ENCODE measurements at places on chromosomes 7 and 10. TPM values are rescaled to one million over a fixed set of nuclear protein-coding genes. Genes with fewer than 3 reads are reported as not detected.

DNA sequence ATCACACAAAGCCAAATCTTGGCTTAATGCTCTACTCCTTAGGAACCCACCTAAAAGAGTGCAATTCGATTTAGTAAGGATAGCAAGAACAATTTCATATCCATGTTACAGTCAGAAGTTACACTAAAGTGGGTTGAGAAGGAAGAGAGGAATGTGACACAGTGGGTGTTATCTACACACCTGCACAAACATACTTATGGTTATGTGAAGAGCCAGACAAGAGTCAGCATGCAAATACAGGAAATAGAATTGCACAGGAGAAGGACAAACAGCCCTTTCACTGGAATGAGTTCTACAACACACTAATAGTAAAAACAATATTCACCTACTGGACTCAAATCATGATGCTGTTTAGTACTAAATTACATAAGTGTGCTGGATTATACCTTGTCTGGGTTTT, 262.8 kb downstream of the DGKB start:
- no peak overlapping the region for H3K4me3 ChIP-seq
- DNase-seq, result no peak
- H3K27me3 ChIP-seq, result no peaks in the 10 kb centered on the region
- H3K4me1 ChIP-seq, result no peaks in the 10 kb centered on the region
- no peaks in the 10 kb centered on the region for H3K36me3 ChIP-seq
- H3K27ac ChIP-seq, result no peak overlapping the region

DNA sequence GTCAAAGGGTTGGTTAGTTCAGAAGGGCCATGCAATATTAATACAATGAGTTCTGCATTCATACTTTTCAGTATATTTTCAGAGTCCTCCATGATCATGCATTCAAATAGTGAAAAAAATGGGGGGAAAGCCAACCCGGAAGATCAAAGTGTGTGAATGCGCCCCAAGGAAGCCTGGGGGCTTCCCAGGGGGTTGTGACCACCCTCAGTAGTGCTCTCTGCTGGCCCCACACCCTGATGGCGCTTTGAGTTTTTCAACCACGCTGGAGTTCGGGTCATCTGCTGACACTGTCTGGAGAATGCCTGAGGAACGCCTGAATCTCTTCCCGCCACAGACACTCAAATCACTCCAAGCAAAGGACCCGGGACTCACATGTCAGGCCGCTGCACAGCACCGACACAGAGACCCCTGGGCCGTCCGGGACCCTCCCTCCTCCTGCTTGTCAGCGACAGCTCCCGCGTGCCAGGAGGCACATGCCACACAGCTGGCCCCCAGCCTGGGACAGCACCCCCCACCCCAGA, 1.0 kb downstream of the TNS3 start:
- H3K27ac ChIP-seq, result peak overlapping the region; percentile 61
- peak overlapping the region; percentile 92 for H3K4me3 ChIP-seq
- H3K27me3 ChIP-seq, result no peaks in the 10 kb centered on the region

DNA sequence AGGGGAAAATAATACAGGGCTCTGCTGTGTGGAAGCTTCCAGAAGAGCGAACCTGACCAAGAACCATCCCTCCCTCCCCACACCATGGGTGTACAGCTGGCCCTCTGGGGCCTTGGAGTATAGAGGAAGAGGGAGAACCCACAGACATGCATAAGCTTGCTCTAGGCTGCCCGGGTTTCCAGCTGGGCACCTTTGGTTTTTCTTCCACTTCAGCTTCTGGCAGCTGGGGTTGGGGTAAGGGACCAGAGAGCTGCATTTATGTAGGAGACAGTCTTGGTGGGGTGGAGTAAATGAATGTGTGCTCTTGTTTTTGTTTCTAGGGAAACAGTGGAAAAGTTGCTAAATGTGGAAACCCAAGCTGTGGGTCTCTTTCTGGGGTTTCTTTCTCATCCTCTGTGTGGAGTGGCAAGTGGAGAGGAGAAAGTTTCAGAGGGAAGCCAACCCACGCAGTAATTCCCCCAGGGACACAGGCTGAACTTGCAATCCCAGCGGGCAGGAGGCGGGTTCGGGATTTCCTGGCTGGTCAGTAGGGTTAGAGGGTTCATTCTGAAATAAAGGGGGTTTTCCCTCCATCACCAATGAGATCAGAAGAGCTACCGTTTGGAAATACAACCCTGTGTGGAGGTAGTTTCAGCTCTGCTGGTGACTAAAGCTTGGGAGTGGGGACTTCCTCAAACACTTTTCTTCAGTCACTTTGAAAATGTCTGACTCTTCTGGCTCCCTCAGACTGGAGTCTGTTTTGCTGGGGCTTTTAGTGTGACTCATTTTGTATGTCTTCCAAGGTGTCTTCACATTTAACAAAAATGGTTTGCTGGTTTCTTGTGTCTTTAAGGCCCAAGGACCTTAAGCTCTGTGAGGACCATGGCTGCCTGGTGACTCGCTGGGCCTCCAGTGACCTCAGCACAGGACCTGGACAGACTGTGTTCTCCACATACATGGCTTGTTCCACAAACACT, 22.2 kb upstream of the SRGN start:
- H3K4me1 ChIP-seq, result peaks cover 5% of the 10 kb centered on the region
- H3K4me3 ChIP-seq, result no peak overlapping the region
- no peaks in the 10 kb centered on the region for H3K36me3 ChIP-seq
- DNase-seq, result no peak
- no peaks in the 10 kb centered on the region for H3K27me3 ChIP-seq
- peak overlapping the region; percentile 15 for H3K27ac ChIP-seq

GRCh38 chr10:8346861-8347260, 292.4 kb downstream of the GATA3 start:
- no peaks in the 10 kb centered on the region for H3K27me3 ChIP-seq
- H3K4me1 ChIP-seq, result no peaks in the 10 kb centered on the region
- H3K4me3 ChIP-seq, result no peak overlapping the region
- no peak overlapping the region for H3K27ac ChIP-seq

- H3K27me3 ChIP-seq, result no peaks in the 10 kb centered on the region
- no peak overlapping the region for H3K4me3 ChIP-seq
- H3K36me3 ChIP-seq, result no peaks in the 10 kb centered on the region
- no peaks in the 10 kb centered on the region for H3K4me1 ChIP-seq
- no peak for DNase-seq
These were observed 1060.3 kb upstream of the CELF2 start for GRCh38 chr10:9957351-9957750.

DNA sequence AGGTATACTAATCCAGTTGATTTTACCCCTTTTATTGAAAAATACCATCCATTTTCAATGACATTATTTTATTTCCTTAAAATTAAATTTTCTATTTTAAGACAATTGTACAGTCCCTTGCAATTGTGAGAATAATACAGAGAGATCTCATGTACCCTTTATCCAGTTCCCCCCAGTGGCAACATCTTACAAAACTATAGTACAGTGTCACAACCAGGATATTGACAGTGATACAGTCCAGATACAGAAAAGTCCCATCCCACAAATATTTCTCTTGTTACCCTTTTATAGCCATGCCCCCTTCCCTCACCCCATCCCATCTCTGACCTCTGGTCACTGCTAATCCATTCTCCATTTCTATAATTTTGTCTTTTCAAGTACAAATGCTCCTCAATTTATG, 18.5 kb downstream of the ELFN1 start:
- H3K27me3 ChIP-seq, result no peaks in the 10 kb centered on the region
- no peaks in the 10 kb centered on the region for H3K36me3 ChIP-seq
- H3K4me3 ChIP-seq, result no peak overlapping the region
- DNase-seq, result no peak
- H3K27ac ChIP-seq, result no peak overlapping the region

DNA sequence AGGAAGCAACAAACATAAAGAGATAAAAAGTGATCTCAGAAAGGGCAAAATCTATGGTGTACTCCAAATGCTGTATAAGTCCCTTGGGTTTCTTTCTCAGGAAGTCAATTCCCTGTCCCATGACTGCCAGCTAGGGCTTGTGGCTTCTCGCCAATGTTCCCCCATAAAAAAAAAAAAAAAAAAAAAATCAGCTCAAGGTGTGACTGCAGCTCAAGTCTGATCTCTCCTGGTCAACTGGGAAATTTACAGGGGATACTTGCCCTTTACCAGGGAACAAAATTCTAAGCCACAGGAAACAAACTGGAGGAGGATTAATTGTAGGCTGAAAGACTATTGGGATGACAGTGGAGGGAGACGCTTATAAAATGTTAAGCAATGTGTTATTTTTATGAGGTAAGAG, 76.0 kb downstream of the PCGF5 start:
- no peak for DNase-seq
- no peaks in the 10 kb centered on the region for H3K36me3 ChIP-seq

- DNase-seq, result no peak
- H3K36me3 ChIP-seq, result no peaks in the 10 kb centered on the region
These were observed 132.7 kb upstream of the RHOBTB1 start for GRCh38 chr10:61076572-61077114.

GRCh38 chr10:35523670-35524225, 81.4 kb upstream of the GJD4 start:
- no peaks in the 10 kb centered on the region for H3K36me3 ChIP-seq
- no peak for DNase-seq
- no peaks in the 10 kb centered on the region for H3K4me1 ChIP-seq
- H3K27me3 ChIP-seq, result no peaks in the 10 kb centered on the region

DNA sequence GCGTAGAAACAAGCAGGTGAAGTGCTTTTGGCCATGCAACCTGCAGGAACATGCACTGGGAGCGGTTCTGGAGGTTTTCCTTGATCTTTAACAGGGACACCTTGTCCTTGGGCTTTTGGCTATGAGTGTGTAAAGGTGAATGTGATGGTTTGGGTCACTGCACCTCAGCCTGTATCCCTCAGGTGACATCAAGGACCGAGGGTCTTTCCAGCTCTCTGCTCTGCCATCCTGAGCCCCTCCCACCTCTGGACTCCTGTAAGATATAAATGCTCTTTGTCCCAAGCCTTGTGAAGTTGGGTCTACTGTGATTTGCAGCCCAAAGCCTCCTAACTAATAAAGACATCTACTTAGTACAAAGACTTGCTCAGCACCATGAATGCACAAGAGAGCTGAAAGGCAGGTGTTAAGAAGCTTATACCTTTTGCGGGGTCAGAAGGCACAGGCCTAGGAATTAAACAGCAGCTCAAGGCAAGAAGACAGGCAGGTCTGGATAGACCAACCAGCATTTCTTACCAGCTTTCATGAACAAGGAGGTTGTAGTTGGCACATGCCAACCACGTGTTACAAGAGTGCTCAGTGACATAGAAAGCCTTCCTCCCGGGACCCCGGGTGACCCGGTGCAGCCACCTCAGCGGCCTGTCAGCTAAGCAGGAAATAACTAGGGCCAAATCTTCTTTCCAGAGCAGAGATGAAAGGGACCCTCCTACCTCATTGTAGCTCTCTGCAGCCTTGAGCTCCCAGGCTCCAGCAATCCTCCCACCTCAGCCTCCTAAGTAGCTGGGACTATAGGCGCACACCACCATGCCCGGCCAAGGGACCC, 89.9 kb downstream of the CARD11 start:
- H3K27me3 ChIP-seq, result no peaks in the 10 kb centered on the region
- DNase-seq, result no peak
- no peaks in the 10 kb centered on the region for H3K36me3 ChIP-seq

GRCh38 chr7:84786073-84786472, 400.8 kb downstream of the SEMA3D start:
- no peaks in the 10 kb centered on the region for H3K27me3 ChIP-seq
- no peak overlapping the region for H3K4me3 ChIP-seq

DNA sequence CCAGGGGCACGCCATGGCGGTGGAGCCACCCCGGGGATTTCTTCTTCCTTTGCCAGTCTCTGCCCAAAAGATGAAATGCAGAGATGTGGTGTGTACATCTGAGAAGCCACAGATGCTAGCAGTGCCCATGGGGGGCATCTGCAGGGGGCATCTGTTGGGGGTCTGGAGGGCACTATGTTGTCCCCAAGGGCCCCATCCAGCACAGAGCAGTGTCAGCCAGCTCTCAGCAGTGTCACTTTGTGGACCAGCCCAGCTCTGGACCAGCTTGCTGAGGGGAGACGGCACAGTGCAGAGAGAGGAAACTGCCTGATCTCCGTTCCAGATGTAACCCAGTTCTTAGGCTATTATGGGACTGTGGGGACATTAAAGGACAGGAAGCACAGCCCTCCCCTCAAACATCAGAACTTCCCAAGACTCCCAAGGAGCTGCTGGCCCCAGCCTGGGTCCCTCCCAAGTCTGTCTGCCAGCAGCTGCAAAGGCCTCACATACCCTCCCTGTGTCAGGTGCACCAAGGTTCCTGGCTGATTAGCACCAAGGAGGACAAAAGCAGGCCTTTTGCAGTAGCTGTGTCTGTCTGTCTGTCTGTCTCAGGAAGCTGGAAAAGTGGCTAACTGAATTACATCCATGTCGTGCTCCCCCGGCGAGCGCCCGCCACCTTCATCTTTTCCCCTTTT, 536.5 kb downstream of the PTPRN2 start:
- H3K4me3 ChIP-seq, result no peak overlapping the region
- no peaks in the 10 kb centered on the region for H3K27me3 ChIP-seq
- no peak overlapping the region for H3K27ac ChIP-seq
- no peaks in the 10 kb centered on the region for H3K4me1 ChIP-seq

GRCh38 chr7:104160375-104160774, 47.4 kb downstream of the ORC5 start:
- DNase-seq, result no peak
- no peaks in the 10 kb centered on the region for H3K36me3 ChIP-seq
- H3K4me3 ChIP-seq, result no peak overlapping the region
- H3K27me3 ChIP-seq, result no peaks in the 10 kb centered on the region
- no peaks in the 10 kb centered on the region for H3K4me1 ChIP-seq

DNA sequence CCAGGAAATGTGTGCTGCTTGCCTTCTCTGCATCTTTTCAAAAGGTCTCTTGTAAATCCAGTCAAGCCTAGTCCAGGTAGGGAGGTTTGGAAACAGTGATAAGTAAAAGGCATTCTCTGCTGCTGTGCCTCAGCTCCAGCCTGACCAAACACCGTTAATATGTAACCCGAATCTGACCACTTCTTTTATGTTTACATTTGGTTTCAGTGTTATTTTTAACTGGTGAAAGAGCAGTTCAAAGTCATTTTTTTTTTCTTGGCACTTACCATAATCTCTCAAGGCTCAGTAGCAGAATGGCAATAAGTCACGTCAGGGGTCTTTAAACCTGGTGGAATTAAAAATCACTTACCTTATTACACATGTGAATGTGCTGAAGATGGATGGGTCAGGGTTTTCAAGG, 216.8 kb downstream of the PTEN start:
- H3K4me3 ChIP-seq, result no peak overlapping the region
- peaks cover 44% of the 10 kb centered on the region for H3K4me1 ChIP-seq
- H3K36me3 ChIP-seq, result no peaks in the 10 kb centered on the region
- H3K27ac ChIP-seq, result peak overlapping the region; percentile 76
- peak; percentile 52 for DNase-seq
- H3K27me3 ChIP-seq, result no peaks in the 10 kb centered on the region

GRCh38 chr7:27677912-27678612, 15.4 kb upstream of the HIBADH start:
- no peak for DNase-seq
- no peaks in the 10 kb centered on the region for H3K27me3 ChIP-seq
- no peak overlapping the region for H3K4me3 ChIP-seq

- no peaks in the 10 kb centered on the region for H3K36me3 ChIP-seq
- no peak overlapping the region for H3K4me3 ChIP-seq
- peaks cover 16% of the 10 kb centered on the region for H3K4me1 ChIP-seq
- peak overlapping the region; percentile 84 for H3K27ac ChIP-seq
- no peaks in the 10 kb centered on the region for H3K27me3 ChIP-seq
These were observed 240.7 kb downstream of the ANK3 start for GRCh38 chr10:60149003-60149402.

OR13A1 gene
- total RNA-seq, result not detected

NME8 gene
- 2.6 TPM for total RNA-seq

HOXA11 gene
- not detected for total RNA-seq

BAMBI gene
- total RNA-seq, result 0.92 TPM

SPOCK2 gene
- 12.1 TPM for total RNA-seq

GPAM gene
- total RNA-seq, result 32.9 TPM

CDNF gene
- total RNA-seq, result 5.0 TPM
